ENCODE measurements at places on chromosomes 4 and X.

- H3K27me3 ChIP-seq = no peaks in the 10 kb centered on the region
- no peak overlapping the region for H3K27ac ChIP-seq
- no peak overlapping the region for H3K4me3 ChIP-seq
These were observed 310.4 kb downstream of the ZNF674 start for GRCh38 chrX:46234775-46235174.

GRCh38 chr4:99677161-99677560 lies 19.5 kb upstream of the C4orf54 start:
- H3K27me3 ChIP-seq = no peaks in the 10 kb centered on the region
- H3K27ac ChIP-seq = no peak overlapping the region
- peaks cover 9% of the 10 kb centered on the region for H3K4me1 ChIP-seq
- no peaks in the 10 kb centered on the region for H3K36me3 ChIP-seq

DNA sequence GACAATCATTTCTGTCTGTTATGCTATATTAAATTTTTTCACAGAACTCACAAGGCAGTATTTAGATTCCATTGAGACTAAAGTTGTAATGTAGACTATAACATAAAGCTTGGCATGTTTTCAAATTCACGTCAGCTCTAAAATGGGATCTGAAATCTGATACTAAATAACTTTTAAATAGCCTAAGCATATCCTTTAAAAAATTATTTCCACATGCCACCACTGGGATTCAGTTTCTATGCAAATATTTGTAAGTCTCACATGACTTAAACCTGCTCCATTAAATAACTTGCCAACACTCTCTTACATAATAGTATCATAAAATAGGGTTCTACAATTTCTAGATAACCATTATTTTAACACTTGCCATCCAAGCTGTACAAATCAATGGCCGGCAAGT lies 32.4 kb downstream of the KLHL8 start:
- no peaks in the 10 kb centered on the region for H3K27me3 ChIP-seq
- H3K36me3 ChIP-seq = no peaks in the 10 kb centered on the region
- no peak overlapping the region for H3K27ac ChIP-seq
- no peak overlapping the region for H3K4me3 ChIP-seq
- no peak for DNase-seq

- H3K4me1 ChIP-seq = no peaks in the 10 kb centered on the region
- no peak overlapping the region for H3K4me3 ChIP-seq
- H3K27ac ChIP-seq = no peak overlapping the region
- DNase-seq = no peak
These were observed 37.9 kb downstream of the SUPT20HL2 start for GRCh38 chrX:24276015-24276414.

DNA sequence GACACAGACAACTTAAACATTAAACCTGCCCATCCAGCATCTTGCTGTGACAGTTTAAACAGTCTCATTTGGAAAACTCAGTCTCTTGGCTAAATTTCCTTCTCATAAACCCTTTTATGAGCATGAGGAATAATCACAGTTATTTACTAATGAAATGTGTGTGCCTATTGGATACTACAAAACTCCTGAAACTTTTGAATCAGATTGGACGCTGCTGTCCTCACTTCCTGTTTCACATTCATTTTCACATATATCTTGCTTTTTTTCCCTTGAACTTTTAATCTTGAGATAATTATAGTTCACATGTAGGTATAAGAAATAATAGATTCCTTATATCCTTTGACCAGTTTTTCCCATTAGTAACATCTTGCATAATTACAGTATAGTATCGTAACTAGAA lies 111.7 kb downstream of the CDKL5 start:
- no peaks in the 10 kb centered on the region for H3K36me3 ChIP-seq
- no peak for DNase-seq
- H3K4me3 ChIP-seq = no peak overlapping the region
- H3K27ac ChIP-seq = no peak overlapping the region
- H3K27me3 ChIP-seq = no peaks in the 10 kb centered on the region
- peaks cover 3% of the 10 kb centered on the region for H3K4me1 ChIP-seq

- no peak overlapping the region for H3K27ac ChIP-seq
- no peaks in the 10 kb centered on the region for H3K27me3 ChIP-seq
- DNase-seq = no peak
- H3K4me3 ChIP-seq = no peak overlapping the region
These were observed 71.0 kb downstream of the LAS1L start for GRCh38 chrX:65463550-65463949.

DNA sequence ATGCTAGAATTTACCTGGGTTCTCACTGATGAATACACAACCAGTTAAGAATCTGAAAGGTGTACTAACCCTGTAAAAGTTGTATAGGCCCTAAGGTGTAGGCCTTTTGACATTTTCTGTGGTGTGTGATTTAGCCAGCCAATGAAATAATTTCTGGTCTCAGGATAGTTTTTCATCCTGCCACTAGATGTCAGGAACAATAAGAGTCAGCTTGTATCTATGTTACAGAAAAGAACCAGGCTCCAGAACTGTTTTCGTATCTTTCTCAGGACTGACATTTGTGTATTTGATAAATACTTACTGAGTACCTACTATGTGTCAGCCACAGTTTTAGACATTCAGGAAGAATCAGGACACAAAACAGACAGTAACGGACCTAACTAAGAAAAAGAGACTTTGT lies 673.6 kb upstream of the TENM3 start:
- no peaks in the 10 kb centered on the region for H3K4me1 ChIP-seq
- H3K36me3 ChIP-seq = no peaks in the 10 kb centered on the region
- H3K4me3 ChIP-seq = no peak overlapping the region
- DNase-seq = no peak
- no peaks in the 10 kb centered on the region for H3K27me3 ChIP-seq
- H3K27ac ChIP-seq = no peak overlapping the region
